Esophagus (tissue), 2 donors: ENCODE measurements at places on chromosomes 11 and 22. TPM values are rescaled to one million over a fixed set of nuclear protein-coding genes. Genes with fewer than 3 reads are reported as not detected.

TRPM5 gene
- 0.01 TPM for polyA plus RNA-seq

PATE4 gene
- polyA plus RNA-seq, result not detected

LRRC75B gene
- 8.5 TPM for polyA plus RNA-seq

CCDC73 gene
- 0.02 TPM for polyA plus RNA-seq

CLMP gene
- polyA plus RNA-seq, result 4.2 TPM

PRDX5 gene
- 808 TPM for polyA plus RNA-seq

SLC25A45 gene
- 6.0 TPM for polyA plus RNA-seq

SHISAL1 gene
- 0.08 TPM for polyA plus RNA-seq

SDF2L1 gene
- 52.7 TPM for polyA plus RNA-seq

KREMEN1 gene
- 31.4 TPM for polyA plus RNA-seq

IRAG1 gene
- polyA plus RNA-seq, result 8.6 TPM

CBX7 gene
- polyA plus RNA-seq, result 12.2 TPM

LINC01488 gene
- polyA plus RNA-seq, result not detected

OR8A1 gene
- polyA plus RNA-seq, result not detected

BTBD18 gene
- 0.02 TPM for polyA plus RNA-seq

DNAJB7 gene
- polyA plus RNA-seq, result not detected

WNT7B gene
- polyA plus RNA-seq, result 6.8 TPM

GGTLC2 gene
- polyA plus RNA-seq, result not detected

OR2AG1 gene
- not detected for polyA plus RNA-seq

TSPAN4 gene
- 9.8 TPM for polyA plus RNA-seq

OR6T1 gene
- polyA plus RNA-seq, result not detected

ZP1 gene
- 0.08 TPM for polyA plus RNA-seq

PICK1 gene
- polyA plus RNA-seq, result 25.6 TPM

USP2 gene
- polyA plus RNA-seq, result 4.9 TPM

APOA1 gene
- polyA plus RNA-seq, result 0.08 TPM
